ENCODE measurements at places on chromosomes 4 and X.
A peak's percentile ranks its signal among the peaks of the same experiment; 100 is the strongest.

- DNase-seq: no peak
Observed at GRCh38 chr4:159384632-159385031, 281.8 kb downstream of the RAPGEF2 start.

- DNase-seq: no peak
Observed at GRCh38 chr4:42785817-42786216, 106.7 kb upstream of the GRXCR1 start.

GRCh38 chr4:3872834-3873313 is 106.7 kb downstream of the ADRA2C start:
- no peak for DNase-seq

GRCh38 chr4:184432127-184432922 is 42.0 kb downstream of the IRF2 start:
- DNase-seq: no peak

DNA sequence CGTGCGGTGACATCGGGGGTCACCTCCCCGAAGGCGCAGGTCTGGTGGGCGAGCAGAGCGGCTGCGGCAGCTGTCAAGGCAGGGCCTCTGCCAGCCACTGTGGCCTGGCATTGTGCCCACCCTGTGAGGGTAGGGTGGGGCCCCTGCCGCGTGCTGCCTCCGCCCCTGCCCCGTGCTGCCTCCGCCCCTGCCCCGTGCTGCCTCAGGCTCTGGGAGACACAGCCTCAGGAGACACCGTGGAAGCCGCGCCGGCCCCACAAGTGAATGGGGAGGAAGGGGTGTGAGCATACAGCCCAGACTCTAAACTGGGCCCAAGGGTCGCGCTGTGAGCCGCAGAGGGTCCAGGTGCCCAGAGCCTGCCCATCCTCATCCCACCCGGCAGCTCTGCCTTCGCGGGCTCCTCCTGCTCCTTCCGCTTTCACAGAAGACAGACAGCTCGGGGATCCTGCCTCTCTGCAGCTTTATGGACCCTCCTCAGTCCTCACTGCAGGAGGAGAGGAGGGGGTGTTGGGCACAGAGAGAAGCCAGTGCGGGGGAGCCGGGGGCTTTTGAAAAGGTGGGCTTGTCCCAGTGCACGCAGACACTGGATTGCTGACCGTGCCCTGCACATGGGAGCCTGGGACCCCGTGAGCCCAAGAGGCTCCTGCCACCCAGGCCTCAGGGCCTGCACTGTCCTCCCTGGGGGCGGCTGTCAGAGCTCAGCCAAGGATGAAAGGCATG is 27.4 kb downstream of the PCGF3 start:
- DNase-seq: no peak

DNA sequence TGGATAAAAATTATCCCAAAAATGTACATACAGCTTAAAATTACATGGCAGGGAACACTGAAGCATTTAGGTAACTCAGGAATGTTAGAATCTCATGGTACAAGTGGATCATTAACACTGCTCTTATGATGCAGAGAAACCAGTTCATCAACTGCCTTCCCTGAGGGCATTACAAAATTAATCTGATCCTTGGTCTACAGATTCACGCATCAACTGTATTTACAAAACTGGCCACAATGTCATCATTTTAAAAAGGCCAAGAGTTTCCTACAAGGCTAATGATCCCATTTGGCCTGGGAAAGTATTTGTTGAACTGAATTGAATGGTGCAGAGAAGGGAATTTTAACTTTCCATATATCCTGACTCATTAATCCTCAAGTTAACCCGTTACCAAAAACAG is 84.6 kb downstream of the TSPAN5 start:
- DNase-seq: no peak

DNA sequence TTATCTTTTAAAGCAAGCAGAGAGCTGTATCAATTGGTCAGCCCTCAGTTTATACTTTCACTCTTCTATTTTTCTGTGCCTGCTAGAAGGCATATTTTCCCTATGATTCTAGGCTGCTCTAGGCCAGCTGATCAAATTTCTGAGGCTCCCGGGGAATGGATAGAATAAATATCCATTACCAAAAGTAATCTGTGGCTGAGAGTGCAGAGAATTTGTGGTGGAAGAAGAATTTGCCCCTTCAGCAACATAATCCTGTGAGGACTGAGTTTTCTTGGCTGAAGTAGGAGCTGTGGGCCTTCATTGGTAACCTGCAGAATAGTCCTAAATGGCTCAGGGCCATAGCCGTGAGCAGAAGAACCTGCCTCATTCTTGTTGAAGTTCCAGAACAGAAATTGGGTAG is 314.6 kb upstream of the CASK start:
- no peak for DNase-seq

DNA sequence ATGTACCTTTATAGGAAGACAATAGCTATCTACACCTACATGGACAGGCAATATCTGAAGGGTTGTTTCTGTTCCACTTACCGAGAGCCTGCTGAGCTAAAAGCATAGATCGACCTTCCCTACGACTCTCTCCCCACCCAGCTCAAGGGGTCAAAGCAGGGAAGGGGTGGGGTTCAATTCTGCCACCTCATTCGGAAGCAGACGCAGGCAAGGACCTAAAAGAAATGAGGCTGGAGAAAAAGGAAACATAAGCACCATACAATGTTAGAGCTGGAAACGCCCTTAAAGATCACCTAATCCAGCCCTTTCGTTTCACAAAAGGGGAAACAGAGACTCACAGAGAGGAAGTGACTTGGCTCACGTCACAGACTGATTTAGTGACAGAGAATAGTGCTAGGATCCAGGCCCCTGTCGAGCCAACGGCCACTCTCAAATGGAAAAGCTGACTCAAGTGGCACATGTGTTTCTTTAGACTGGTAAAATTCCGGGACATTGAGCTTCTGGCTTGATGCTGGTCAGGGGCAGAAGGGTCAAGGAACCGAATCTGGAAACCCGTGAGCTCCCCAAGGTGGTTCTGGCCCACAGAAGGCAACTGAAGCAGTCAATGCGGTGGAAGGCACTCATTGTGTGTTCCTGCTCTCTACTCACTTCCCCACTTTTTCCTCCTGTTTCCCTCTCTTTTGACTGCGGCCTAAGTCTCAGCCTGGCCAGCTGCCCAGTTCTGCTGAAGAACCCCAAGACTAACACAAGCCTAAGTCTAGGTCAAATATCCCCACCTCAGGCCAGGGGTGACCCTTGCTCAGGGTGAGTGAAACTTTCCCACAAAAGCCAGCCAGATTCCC is 7.5 kb downstream of the SEPTIN6 start:
- DNase-seq: no peak

GRCh38 chr4:89069481-89069880 is 12.5 kb upstream of the FAM13A start:
- no peak for DNase-seq

DNA sequence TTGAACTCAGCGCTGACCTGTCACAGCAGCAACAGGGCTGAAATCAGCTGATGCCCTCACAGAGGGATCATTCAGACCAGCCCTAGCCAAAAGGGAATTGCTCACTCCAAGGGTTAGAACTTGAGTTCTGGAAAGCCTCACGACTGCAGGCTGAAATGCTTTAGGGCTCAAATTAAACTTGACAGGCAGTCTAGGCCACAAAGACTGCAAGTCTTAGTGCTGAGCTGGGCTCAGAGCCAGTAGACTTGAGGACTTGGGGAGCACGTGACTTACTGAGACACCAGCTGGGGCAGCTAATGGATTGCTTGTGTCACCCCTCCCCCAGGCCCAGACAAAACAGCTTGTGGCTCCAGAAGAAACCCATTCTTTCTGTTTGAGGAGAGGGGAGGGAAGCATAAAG is 119.0 kb upstream of the SLC6A14 start:
- DNase-seq: peak; percentile 1

GRCh38 chr4:55561889-55562288 is 15.2 kb upstream of the CLOCK start:
- no peak for DNase-seq
